ENCODE measurements at places on chromosomes 2 and 18. TPM values are rescaled to one million over a fixed set of nuclear protein-coding genes. Genes with fewer than 3 reads are reported as not detected.
A peak's percentile ranks its signal among the peaks of the same experiment; 100 is the strongest.

DNA sequence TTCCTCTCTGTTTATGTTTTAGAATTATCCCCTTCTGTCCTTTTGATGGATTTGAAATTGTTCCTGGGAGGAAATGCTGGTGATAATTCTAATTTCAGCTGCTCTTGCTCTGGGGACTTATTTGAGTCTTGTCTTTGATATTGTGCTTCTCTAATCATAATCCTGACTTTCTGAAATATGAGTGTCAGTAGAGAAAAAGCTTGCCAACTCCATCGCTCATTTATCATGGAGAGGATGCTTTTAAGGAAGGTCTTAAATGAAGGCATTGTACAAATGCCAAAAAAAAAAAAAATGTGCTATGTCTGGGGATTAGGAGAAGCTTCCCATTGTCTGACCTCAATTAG, 159.5 kb downstream of the NYAP2 start:
- DNase-seq = no peak
- no peaks in the 10 kb centered on the region for H3K36me3 ChIP-seq
- H3K27ac ChIP-seq = no peak overlapping the region
- H3K4me1 ChIP-seq = no peaks in the 10 kb centered on the region
- no peak overlapping the region for H3K4me3 ChIP-seq
- H3K27me3 ChIP-seq = no peaks in the 10 kb centered on the region

COL4A3 gene
- under 0.01 TPM for total RNA-seq

IL36G gene
- not detected for total RNA-seq

PRKAG3 gene
- total RNA-seq = not detected

TSPYL6 gene
- not detected for total RNA-seq

PJVK gene
- not detected for total RNA-seq

DNA sequence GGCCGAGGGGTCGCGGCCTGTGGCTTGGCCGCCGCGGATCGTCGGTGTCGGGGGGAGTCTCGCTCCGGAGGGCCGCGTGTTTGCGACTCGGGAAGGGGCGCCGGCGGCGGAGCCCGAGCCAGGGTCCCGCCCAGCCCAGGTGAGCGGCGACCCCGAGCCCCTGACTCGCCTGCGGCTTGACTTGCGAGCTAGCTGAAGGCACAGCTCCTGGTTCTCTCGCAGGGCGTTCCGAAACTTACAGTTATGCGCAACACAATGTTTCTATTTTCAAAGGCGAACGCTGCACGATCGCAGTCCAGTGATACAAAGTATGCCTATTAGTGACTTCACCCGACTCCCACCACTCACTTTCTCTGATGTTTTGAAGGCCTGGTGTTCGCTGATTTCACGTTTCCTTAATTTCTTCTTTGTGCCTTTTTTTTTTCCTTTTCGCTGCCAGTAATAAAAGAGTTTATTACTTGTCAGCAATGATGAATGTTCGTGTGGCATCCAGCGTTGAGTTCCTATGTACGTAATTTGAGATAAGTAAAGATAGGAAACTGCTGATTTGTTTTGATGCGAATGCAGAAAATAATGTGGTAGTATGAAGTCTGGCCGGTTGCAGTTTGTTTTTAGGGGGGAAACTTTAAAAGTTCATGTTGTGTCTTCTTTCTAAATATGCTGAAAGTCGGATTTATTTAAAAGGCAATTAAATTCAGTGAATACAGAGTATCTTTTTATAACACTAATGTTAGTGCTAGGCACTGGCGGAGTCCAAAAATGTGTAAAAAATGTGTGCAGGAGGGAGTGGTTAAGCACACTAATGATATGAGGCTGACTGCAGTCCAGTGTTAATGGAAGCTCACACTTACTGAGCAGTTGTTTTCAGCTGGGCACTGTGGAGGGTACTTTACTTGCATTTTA, 706 bp downstream of the UBXN2A start:
- H3K4me3 ChIP-seq = peak overlapping the region; percentile 87
- no peaks in the 10 kb centered on the region for H3K27me3 ChIP-seq
- no peaks in the 10 kb centered on the region for H3K4me1 ChIP-seq

MC5R gene
- not detected for total RNA-seq

GRCh38 chr18:75253784-75254183, 43.2 kb downstream of the TSHZ1 start:
- H3K4me1 ChIP-seq = no peaks in the 10 kb centered on the region
- H3K4me3 ChIP-seq = no peak overlapping the region
- H3K27ac ChIP-seq = no peak overlapping the region
- H3K36me3 ChIP-seq = no peaks in the 10 kb centered on the region

GRCh38 chr2:98160554-98160953, 73.6 kb downstream of the VWA3B start:
- no peaks in the 10 kb centered on the region for H3K36me3 ChIP-seq
- H3K27ac ChIP-seq = no peak overlapping the region
- no peak overlapping the region for H3K4me3 ChIP-seq
- H3K27me3 ChIP-seq = no peaks in the 10 kb centered on the region
- H3K4me1 ChIP-seq = no peaks in the 10 kb centered on the region

TDRD15 gene
- not detected for total RNA-seq

ANKRD30BL gene
- total RNA-seq = not detected

DNA sequence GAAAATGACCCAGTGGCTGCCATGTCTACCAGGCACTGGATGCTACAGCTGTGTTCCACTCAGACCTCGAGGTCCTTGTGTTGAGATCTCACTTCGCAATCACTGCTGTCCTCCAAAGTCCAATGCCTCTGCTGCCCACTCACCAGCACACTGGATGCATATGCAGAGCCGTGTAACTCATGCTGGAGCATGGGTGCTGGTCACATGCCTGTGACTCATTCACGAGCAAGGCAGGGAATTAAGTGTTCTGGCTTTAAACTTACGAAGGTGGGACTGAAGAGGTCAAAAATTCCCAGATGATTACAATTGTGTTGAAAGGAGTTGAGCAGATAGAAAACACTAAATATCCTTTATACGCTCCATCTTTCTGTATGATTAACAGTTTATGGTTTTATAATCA, 417.5 kb downstream of the NUP35 start:
- H3K4me1 ChIP-seq = peaks cover 5% of the 10 kb centered on the region
- H3K36me3 ChIP-seq = no peaks in the 10 kb centered on the region
- peak; percentile 74 for DNase-seq
- H3K27ac ChIP-seq = no peak overlapping the region
- no peak overlapping the region for H3K4me3 ChIP-seq
- no peaks in the 10 kb centered on the region for H3K27me3 ChIP-seq

SERPINB3 gene
- total RNA-seq = not detected

DNA sequence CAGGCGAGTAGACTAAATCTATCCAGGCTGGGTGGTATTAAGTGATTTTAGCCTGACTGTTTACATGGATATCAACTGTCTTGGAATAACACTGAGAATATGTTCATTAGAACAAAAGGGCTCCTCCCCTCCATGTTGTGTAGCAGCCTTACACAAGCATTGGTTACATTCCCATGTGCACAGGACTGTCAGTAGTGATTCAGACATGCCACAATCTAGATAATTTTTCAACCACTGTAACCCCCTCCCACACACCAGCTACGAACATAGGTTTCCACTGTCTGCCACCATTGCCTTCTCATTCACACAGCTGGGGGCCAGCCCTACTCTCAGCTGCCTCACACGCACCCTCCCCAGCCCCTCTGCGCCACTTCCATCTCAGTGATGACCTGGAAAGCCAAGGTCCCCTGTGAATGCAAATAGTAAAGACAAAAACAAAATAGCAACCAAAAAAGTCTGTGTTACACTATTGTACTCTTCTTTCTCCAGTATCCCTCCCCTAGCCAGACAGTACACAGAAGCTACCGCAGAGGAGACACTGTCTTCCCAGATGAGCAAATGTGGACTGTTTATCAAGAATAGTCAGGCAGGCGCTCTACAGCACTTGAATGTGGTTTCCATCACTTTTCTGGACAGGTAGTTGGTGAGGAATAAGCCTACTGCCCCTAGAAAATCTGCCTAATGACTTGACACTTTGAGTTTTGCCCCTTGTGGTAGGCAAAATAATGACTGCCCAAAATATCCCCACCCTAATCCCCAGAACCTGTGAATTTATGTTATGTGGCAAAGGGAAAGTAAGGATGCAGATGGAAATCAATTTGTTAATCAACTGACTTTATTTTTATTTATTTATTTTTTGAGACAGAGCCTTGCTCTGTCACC, 27.9 kb upstream of the TYMS start:
- DNase-seq = no peak
- H3K36me3 ChIP-seq = no peaks in the 10 kb centered on the region
- no peak overlapping the region for H3K27ac ChIP-seq

DNA sequence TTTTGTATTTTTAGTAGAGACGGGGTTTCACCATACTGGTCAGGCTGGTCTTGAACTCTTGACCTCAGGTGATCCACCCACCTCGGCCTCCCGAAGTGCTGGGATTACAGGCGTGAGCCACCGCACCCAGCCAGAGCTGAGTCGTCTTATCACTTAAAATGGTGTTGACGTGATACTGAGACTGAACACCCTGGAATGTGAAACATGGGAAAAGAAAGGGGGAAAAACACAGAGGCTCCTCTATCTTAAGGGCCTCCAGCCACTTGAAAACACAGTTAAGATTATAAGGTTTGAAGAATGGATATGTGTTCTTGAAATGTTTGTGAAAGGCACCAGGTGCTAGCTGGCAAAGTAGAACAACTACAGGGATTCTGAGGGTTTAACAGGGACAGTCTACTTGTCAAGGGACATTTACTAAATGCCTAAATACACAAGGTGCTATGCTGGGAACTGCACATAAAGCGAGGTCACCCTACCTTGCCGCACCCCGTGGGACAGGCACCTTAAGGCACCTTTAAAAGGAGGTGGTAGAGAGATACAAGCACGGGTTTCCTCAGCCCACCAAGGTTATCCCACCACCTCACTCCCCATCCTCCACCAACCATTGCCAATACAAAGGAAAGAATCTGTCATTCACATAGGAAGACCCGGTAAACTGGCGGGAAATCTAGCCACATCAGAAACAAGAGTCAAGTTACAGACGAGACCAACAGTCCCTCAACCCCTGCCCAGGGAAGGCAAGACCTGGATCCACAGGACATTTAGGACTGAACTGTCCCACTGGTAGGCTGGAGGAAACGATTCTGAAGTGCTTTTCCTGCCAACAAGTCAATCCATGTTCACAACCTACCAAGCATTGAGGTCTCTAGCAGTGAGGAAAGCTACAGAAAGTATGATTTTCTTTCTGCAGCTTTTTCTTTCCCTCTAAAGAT, 43.4 kb downstream of the STK39 start:
- H3K27ac ChIP-seq = no peak overlapping the region
- no peaks in the 10 kb centered on the region for H3K36me3 ChIP-seq
- no peak overlapping the region for H3K4me3 ChIP-seq
- DNase-seq = no peak

- H3K27ac ChIP-seq = no peak overlapping the region
- no peaks in the 10 kb centered on the region for H3K4me1 ChIP-seq
- no peak overlapping the region for H3K4me3 ChIP-seq
- H3K36me3 ChIP-seq = no peaks in the 10 kb centered on the region
These were observed 33.7 kb downstream of the SOX11 start for GRCh38 chr2:5725794-5726463.

DNA sequence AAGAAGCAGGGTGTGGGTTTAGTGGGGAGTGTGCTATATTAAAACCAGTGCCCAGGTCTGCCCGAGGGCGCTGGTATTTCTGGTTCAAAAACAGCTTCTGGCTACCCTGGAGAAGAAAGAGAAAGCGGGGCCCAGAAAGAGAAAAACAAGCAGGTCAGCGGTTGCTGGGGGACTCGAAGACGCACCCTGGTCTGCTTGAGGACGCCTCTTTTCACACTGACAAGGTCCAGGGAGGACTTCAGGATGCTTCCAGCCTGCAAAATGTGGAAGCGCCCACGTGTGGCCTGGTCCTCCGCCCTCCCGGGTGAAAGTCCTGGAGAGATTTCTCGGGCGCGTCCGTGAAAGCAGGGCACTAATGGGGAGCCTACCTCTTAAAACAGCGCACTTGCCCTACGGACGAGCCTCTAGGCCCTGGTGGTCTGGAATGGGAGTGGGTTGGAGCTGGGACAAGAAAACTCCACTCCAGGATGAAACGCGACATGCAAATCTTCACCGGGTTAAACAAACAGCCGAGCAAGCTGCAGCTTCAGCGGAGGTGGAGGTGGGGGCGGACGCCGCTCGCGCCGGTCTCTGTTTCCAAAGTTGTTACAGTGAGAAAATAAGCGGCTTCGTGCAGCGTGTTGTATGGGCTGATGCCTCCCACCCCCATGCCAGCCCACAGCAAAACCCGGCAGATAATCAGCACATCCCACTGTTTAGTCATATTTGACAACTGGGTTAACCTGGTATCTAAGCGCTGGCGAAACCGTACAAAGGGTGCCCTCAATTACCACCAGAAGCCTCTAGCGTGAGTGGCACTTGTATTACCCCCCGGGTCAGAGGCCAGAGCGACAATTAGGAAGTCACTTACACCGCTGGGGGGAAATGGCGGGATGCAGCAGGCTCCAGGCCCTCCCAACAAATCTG, 1.1 kb upstream of the SP9 start:
- H3K27ac ChIP-seq = no peak overlapping the region
- H3K4me1 ChIP-seq = peaks cover 35% of the 10 kb centered on the region
- H3K27me3 ChIP-seq = peaks cover 96% of the 10 kb centered on the region
- no peak overlapping the region for H3K4me3 ChIP-seq
- no peaks in the 10 kb centered on the region for H3K36me3 ChIP-seq

DNA sequence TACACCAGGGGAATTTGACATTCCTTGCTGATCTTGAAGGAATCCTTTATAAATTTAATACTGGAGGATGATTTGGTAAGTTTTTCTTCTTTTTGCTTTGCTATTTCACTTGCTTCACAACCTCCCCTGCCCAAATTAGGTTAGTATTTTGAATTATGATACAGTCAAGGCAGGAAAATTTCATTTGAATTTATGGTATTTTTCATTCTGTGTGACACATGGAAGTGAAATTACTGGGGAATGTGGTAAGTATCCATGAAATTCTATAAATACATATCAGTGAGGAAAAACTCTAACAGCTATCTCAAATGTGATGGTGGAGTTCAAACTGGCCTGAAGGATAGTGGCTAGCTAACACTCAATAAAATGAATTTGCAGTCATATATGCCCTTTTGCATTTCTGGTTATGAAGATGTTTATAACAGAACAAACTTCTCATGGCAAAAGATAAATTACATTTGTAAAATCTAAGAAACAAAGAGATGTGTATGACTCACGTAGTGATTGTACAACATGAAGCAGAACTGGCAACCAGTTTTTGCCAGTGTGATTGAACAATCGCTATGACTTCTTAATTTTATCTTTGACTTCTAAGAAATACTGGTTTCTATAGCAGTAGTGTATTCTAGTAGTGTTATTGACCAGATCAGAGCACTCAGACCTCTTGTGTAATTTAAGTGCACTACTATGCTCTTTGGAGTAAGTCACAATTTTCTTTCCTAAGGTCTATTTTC, 152.6 kb downstream of the IKZF2 start:
- H3K4me3 ChIP-seq = no peak overlapping the region
- DNase-seq = no peak
- no peaks in the 10 kb centered on the region for H3K4me1 ChIP-seq

PPP1R1C gene
- not detected for total RNA-seq

- no peaks in the 10 kb centered on the region for H3K27me3 ChIP-seq
- H3K4me1 ChIP-seq = no peaks in the 10 kb centered on the region
- H3K27ac ChIP-seq = no peak overlapping the region
- DNase-seq = no peak
These were observed 172.8 kb downstream of the CD226 start for GRCh38 chr18:69774831-69775230.

- peaks cover 5% of the 10 kb centered on the region for H3K27me3 ChIP-seq
- no peak overlapping the region for H3K27ac ChIP-seq
- H3K4me1 ChIP-seq = peaks cover 47% of the 10 kb centered on the region
- H3K4me3 ChIP-seq = peak overlapping the region; percentile 22
These were observed 845 bp upstream of the MYCN start for GRCh38 chr2:15939556-15939853.

GRCh38 chr2:25336383-25336841, 5.3 kb downstream of the DNMT3A start:
- no peak overlapping the region for H3K27ac ChIP-seq
- no peak overlapping the region for H3K4me3 ChIP-seq
- DNase-seq = no peak
- H3K36me3 ChIP-seq = no peaks in the 10 kb centered on the region
- H3K27me3 ChIP-seq = no peaks in the 10 kb centered on the region

MEP1B gene
- total RNA-seq = 1,014 TPM

METTL4 gene
- total RNA-seq = 7.9 TPM

ASAP2 gene
- 33.0 TPM for total RNA-seq
